ENCODE measurements at places on chromosomes 6 and 20. TPM values are rescaled to one million over a fixed set of nuclear protein-coding genes. Genes with fewer than 3 reads are reported as not detected.

Gene FAM209B
- total RNA-seq, result 0.33 TPM

DNA sequence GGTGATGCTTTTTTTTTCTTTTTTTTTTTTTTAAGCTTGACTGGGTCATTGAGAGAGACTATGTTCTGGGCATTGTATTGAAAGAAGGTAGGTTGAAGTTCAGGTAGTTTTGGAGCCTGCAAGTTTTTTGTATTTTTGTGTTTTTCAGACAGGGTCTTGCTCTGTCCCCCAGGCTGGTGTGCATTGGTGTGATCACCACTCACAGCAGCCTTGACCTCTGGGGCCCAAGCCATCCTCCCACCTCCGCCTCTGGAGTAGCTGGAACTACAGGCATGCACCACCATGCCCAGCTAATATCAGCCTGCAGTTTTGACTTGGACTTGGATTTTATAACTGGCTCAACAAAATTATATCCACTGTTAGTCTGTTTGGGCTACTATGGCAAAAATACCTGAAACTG lies 31.7 kb upstream of the TFAP2A start:
- DNase-seq, result no peak

GRCh38 chr6:166957087-166957804 lies 896 bp upstream of the RNASET2 start:
- peak; percentile 14 for DNase-seq

DNA sequence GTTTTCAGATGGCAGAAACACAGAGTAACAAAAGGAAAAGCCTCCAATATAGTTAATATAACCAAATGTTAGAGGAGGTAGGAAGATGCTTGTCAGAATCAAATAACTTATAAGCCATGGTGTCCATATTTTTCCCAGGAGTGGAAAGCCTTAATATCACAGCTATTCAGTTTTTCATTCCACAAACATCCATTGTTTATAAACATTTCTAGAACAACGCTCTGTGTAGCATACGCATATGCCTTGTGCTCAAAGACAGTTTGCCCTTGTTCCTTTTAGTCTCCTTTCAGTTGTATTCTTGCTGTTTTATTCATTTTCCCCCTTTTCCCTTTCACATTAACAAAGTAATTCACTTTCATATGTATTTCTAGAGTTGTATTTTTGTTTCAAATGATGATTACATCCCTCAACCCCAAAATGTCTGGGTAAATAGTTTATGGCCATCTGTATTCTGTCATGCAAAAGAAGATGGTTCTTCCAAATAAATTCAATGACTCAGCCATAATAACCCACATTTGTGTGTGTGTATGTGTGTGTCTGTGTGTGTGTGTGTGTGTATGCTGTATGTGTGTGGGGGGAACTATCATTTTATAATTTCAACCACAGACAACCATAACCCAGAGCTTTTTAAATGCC lies 455.7 kb upstream of the SOX4 start:
- DNase-seq, result no peak

- no peak for DNase-seq
Measured at GRCh38 chr20:61391812-61392520, 139.9 kb downstream of the CDH4 start.

- DNase-seq, result peak; percentile 77
Measured at GRCh38 chr6:157089258-157089657, 234.1 kb downstream of the TMEM242 start.

Gene PHACTR3
- 1.3 TPM for total RNA-seq

DNA sequence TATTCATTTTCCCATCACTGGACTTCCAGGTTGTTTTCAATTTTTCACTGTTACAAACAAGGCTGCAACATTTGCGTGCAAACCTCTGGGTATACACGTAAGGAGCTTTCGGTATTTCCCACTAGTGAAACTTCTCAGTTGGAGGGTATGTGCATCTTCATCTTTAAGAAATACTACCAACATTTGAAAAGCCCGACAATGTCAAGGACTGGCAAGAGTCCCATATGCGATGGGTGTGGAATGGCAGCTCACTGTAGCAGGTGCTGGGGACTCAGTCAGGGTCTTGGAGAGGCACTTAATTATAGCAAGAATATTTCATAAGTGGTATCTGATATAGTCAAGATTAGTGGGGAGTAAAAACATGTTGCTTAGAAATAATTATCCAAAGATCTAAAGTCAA lies 8.9 kb upstream of the HLA-B start:
- no peak for DNase-seq

GRCh38 chr20:33345342-33345741 lies 56.0 kb downstream of the CDK5RAP1 start:
- no peak for DNase-seq

DNA sequence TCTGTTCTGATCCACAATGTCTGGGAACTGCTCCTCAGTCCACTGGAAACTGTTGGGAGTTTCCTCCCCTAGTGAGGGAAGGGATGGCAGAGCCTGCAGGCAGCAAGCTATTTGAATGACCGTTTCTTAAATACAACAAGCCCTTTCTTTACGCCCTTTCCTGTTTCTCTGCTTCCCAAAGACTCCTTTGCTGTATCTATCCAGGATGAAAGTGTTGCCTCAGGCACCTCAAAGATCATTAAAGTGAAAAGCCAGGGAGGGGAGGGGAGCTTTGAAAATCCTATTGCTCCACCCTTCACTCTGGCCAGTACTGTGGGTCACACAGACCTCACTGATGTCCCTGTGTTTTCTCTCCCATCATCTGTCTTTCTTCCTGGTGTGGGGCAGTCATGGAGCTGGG lies 213.1 kb downstream of the RNF144B start:
- DNase-seq, result no peak

Gene BPIFA1
- total RNA-seq, result not detected

Gene ANKRD66
- not detected for total RNA-seq

- DNase-seq, result peak; percentile 15
Measured at GRCh38 chr6:135346747-135347146, 150.8 kb downstream of the AHI1 start.

Gene LAMP5
- 0.34 TPM for total RNA-seq

DNA sequence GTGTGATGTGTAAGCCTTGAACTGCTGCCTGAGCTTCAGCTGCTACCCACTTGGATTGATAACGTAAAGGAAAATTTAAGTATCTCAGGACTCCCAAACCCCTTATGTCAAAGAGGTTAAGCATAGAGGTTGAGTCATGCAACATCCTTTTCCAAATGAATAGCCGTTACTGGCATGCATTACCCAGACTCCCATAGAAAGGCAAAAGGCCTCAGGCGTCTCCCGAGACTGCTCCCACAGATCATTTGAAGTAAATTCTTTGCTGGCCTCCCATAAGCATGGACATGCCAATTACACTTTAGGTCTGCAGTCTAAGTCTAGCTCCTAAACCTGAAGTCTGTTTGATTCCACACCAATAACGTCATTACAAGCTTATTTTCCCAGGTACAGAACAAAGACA lies 14.7 kb downstream of the IPCEF1 start:
- DNase-seq, result peak; percentile 13

GRCh38 chr20:12287575-12287974 lies 369.9 kb downstream of the BTBD3 start:
- no peak for DNase-seq
